ENCODE measurements at places on chromosomes 2 and 18.

DNA sequence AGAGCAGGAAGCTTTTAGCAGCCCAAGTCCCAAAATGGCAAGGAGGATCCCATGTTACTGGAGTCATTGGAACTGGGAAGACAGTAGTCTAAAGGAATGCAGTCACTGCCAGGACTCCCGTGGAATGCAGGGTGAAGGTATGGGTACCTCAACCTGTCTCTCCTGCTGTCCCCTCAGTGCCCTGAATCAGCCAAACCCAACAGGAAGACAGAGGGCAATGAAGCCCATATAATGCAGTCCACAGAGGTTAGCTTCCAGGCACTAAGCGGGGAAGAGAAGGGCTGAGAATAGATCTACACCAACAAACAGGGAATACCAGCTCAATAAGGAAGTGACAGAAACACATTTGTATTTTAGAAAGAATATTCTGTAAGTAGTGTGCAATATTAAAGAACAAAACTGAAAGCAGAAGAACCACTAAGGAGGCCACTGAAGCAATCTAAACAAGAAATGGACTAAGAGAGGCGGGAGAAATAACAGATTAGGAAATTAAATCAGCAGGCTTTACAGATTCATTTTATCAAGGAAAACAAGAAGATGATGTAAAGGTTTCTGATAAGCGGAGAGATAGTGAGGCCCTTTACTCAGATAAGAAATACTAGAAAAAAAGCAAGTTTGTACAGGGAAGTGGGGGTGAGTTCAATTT lies 8.3 kb downstream of the NEMP2 start:
- DNase-seq = no peak

- no peak for DNase-seq
Measured at GRCh38 chr2:191618046-191618780, 59.7 kb upstream of the NABP1 start.

DNA sequence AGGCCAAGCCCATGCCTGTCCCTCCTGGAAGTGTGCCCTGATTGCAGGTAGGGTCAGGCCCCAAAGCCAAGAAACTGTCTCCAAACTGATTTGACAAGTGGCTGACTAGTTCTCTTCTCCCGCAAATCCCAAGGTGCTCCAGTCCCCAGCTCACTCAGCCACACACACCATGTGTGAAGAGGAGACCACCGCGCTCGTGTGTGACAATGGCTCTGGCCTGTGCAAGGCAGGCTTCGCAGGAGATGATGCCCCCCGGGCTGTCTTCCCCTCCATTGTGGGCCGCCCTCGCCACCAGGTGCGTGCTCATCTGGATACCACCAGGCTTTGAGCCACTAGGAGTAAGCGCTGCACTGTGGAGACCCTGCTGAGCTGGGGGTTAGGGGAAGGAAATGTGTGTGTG lies 8.3 kb downstream of the ACTG2 start:
- no peak for DNase-seq

DNA sequence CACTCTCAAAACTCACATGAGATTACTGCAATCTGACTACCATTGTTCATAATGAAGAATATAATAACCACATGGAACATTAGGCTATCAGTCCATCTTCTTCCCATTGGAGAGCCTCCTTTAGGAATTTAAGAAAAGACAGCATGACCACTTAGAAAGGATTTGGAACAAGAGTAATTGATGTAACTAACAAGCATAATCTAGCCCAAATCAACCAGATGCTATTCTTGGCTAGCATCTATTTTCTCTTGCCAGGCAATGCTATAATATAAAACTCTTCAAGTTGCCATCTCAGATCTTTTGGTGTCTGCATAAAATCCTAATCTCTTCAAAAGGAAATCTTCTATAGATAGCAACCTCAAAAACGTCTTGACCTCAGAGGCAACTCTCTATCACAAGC lies 152.0 kb upstream of the REG3G start:
- no peak for DNase-seq

GRCh38 chr2:44148999-44149398 lies 19.7 kb upstream of the PPM1B start:
- no peak for DNase-seq

GRCh38 chr2:205948496-205948837 lies 137.5 kb downstream of the INO80D start:
- DNase-seq = no peak

- DNase-seq = no peak
Measured at GRCh38 chr2:65501074-65501473, 68.7 kb upstream of the SPRED2 start.

DNA sequence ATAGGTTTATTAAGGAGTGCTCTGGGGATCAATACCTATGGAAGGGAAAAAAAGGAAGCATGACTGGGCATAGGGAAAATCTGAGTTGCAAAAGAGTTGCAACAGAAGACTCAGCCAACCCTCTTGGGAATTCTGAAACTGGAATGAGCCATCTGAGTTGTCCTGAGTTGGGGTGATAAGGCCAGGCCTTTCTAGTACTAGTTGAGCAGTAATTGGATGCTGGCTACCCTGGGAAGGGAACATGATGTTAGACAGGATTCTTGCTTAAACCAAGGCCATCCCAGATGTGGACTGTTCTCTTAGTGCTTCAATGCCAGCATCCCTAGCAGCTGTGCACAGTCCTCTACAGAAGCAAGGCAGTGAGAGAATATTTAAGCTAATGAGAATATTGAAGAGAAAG lies 348.8 kb upstream of the GULP1 start:
- DNase-seq = no peak

DNA sequence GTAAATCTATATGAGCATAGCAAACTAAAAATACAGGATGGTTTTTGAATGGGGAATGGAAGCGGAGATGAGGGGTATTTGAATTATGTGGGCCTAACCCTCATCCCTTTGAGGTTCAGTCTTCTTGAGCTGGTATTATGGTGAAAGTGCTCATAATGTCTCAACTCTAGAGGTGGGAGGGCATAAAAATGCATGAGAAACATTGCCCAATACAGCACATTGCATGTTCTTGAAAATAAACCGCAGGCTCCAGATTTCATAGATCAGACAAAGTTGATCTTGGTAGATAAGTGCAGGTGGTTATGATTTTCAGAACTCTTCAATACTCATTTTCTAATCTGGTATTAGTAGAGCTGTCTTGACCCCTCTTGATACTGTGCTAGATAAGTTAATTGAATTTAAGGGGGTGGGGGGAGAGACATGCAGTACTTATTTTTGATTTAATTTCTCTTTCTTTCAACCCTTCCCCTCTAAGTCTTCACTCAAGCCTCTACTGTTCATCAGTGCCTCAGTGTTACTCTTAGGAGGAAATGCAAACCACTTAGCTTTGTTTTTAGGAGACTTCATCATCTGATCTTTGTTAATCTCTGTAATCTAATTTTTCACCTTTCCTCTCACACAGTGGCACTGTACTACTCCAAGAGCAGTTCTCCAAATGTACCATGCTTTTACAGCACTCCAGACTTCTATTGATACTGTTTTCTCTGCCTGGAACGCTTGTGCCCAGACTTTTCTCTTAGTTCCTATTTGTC lies 22.2 kb downstream of the XRCC5 start:
- DNase-seq = no peak

- no peak for DNase-seq
Measured at GRCh38 chr2:6418291-6418690, 447.4 kb downstream of the CMPK2 start.

GRCh38 chr2:187642498-187642897 lies 88.3 kb upstream of the TFPI start:
- no peak for DNase-seq

GRCh38 chr2:237456200-237456843 lies 30.7 kb upstream of the MLPH start:
- DNase-seq = no peak

DNA sequence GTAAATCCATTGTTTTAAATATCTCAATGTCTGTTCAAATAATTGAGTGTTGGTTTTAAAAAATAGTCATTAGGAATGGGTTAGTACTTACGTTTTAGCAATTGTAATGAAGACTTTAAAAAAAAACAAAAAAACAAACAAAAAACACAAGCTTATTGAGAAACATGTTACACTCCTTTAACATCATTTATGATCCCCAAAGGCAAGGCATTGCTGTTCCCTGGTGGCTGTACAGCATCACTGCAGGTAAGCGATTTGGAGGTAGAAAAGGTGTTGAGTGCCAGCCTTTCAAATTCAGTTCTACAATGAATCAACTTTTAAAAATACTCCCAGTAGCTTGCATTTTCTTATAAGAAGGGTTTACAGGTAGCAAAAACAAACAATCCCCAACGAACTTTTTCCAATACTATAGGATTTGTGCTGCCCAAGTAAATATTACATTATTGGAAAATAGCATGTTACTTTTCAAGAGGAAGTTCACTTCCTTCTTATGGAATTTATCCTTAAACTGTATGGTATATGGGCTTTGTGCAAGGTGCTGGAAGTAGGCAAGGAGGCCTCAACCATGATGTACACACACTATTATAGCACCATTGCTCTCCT lies 27.5 kb downstream of the CNRIP1 start:
- no peak for DNase-seq

GRCh38 chr2:46461011-46461674 lies 18.2 kb upstream of the TMEM247 start:
- peak; percentile 69 for DNase-seq

GRCh38 chr2:228763379-228763981 lies 507.6 kb downstream of the PID1 start:
- DNase-seq = no peak

DNA sequence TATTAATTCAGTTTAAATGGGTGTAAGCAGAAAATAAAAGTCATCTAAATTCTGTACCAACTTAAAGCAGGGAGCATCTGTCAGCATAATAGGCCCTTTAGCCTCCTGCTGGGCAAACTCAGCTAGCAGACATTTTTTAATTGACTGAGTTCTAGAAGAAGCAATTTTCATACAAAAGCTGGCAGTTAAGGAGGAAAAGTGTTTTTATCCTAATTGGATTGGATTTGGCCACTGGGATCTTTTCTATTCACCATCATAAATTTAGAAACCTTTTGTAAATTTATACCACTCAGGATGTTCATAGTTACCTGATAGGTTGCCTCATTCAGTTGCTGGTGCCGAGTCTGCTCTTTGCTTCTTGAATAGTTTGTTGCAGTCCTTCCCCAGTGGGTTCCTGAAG lies 262.7 kb upstream of the FSIP2 start:
- DNase-seq = no peak

DNA sequence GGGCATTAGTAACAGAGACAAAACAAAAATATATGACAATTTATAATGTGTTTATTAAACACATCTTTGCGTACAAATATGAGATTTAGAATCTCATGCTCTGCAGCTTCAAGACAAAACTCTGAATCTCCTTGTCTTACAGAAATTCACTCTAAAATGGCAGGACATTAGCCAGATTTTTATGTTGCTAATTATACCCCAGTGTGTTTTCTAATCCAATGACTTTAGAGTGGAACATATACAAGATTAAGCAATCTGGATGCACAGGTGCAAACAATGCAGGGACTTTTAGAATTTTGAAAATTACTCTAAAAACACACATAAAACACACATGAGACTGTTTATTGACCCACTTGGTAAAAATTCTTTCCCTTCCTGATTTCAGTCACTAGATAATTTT lies 85.9 kb downstream of the CALCRL start:
- no peak for DNase-seq

- DNase-seq = no peak
Measured at GRCh38 chr18:11541179-11541578, 68.2 kb upstream of the SLC35G4 start.

- no peak for DNase-seq
Measured at GRCh38 chr18:79987566-79987965, 797 bp downstream of the TXNL4A start.

DNA sequence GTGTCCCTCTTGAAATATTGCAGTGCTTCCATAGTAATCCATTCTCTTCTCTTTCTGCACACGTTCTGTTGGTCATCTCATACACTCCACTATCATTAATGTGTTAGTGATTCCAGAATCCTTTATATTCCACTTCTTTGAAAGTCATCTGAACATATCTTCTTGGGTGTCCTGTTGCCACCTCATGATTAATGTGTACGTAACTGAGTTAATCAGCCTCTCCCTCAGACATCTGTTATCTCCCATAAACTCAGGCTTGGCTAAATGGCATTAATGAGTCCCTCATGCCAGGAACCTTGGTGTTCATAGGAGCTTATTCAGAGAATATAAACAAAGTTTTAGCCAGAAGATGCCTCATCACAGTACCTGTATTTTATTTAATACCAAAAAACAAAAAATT lies 126.4 kb downstream of the NCOA1 start:
- no peak for DNase-seq

DNA sequence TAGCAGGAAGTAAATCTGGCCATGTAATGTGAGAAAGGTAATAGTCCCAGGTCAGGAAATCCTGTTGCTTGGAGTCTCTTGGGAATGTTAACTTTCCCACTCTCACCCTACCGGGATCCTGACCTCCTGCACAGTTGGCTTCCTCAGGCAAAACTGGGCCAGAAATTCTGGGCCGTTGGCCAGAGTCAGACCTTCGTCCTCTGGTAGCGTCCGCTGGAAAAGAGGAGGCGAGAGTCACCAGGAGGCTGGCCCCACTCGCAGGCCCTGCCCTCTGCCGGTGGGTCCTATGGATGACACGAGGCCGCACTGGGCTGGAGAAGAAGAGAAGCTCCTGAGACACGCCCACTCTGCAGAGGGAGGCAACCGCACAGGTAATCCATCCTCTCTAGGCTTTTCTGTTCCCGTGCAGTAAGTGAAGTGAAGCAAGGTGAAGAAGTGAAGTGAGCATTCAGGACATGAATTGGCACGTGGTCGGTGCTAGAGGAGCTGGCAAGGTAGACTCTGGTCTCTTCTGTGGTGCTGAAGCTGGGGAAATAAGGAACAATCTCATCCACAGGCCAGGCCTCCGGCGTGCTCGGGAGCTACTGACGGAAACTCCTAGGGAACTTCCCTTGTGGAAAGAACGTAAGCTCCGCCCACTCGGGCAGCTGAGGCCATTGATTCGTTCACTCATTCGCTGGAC lies 182.7 kb upstream of the GLI2 start:
- no peak for DNase-seq

GRCh38 chr2:61443342-61444041 lies 27.4 kb downstream of the USP34 start:
- DNase-seq = no peak

DNA sequence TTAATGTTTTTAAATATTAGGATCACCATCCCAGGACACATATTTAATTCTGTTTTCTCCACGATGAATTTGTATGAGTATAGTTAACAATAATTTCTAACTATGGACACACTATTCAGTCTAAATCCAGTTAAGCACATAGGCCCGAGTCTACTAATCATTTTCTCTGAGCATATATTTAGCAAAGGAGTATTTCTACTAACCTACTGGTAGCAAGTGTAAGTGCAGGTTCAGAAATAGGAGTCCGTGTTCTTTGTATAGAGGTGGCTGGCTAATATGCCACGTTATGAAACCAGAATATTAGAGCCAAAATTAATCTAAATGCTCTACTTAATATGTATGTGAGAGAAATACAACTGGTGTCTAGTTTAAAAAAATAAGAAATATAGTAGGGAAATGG lies 416.6 kb upstream of the NXPH2 start:
- DNase-seq = no peak

GRCh38 chr18:62797329-62797728 lies 82.0 kb downstream of the PHLPP1 start:
- DNase-seq = no peak

GRCh38 chr2:168948621-168949212 lies 47.6 kb downstream of the G6PC2 start:
- no peak for DNase-seq

- no peak for DNase-seq
Measured at GRCh38 chr2:240250985-240251847, 110.8 kb upstream of the OTOS start.

- no peak for DNase-seq
Measured at GRCh38 chr2:130150181-130151144, 5.6 kb upstream of the CCDC74B start.

- no peak for DNase-seq
Measured at GRCh38 chr2:172456002-172456401, 28.6 kb downstream of the ITGA6 start.

Data from naive thymus-derived CD8-positive, alpha-beta T cell (primary cell).